ENCODE measurements at places on chromosomes 6 and 20.

DNA sequence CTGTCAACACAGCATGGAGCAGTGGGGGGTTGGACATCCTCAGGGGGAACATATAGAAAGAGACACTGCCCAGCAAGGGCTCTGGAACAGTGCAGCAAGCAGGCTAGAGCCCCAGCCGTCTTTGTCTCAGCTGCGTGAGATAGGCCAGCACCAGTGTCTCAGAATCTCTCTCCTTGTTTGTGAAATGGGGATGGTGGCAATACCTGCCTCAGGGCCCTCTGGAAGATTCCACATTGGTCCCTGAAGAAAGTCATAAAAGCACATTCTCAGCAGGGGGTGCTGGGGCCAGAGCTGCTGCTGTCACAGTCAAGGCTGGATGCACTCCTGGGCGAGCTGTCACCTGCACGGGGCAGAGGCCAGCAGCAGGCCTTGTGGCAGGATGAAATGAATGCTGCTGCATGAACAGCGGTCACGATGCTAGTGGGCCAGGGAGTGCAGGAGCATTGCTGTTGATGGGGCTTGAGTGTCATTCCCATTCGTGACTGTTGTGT lies 121.7 kb downstream of the SYCP2 start:
- no peak for DNase-seq

GRCh38 chr20:40781327-40782042 lies 92.4 kb upstream of the MAFB start:
- no peak for DNase-seq

DNA sequence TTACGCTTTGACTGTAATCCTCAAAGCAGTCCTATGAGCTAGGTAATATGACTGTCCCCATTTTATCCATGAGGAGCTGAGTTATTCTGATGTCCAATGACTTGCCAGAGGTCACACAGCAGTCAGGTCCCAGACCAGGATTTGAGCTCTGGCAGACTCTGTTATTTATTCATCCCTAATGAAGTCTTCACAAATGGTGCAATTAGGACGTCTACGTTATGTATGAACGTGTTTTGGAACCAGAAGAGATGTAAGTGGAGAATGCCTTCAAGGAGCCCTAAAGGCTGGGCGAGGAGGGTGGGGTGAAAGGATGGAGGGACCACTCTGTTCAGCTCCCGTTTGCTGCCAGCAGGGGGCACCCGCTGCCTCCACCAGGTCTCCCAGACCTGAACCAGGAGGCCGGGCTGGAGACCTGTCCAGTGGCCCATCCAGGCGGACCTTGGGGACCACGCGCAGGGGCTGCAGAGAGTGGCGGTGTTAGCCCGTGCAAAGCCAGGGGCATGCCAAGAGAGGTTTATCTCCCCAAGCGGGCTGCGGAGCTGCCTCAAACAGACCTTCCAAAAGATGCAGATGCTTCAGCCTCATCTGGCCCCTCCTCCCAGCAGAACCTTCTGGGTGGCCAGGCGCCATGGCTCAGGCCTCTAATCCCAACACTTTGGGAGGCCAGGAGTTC lies 15.2 kb upstream of the ZNF335 start:
- no peak for DNase-seq

DNA sequence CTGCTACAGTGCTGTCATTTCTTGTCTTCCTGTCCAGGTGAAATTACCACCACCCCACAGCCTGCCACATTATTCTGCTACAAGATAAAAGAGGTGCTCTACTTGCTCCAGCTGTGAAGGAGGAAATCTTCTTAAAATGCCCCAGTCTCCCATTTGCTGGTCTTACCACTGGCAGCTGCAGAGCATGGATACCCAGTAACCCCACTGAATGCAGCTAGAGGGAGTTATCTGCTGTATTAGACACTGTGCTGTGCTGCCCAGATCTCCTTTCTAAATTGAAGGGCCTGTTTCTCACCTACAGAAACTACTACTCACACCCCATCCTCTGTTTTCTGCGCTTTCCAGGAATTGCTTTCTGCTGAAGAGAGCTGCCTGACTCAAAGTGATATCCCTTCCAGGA lies 517.8 kb downstream of the PKHD1 start:
- no peak for DNase-seq

DNA sequence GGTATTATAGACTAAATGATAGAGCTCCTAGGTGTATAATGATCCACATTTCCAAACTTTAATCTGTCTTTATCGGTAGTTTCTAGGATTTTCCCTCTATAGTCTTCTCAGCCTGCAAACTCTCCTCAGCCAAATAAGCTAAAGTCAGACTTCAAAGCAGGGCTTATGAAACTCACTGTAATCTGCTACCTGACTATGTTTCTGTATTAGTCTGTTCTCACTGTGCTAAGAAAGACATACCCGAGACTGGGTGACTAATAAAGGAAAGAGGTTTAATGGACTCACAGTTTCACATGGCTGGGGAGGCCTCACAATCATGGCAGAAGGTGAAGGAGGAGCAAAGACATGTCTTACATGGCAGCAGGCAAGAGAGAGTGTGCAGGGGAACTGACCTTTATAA lies 928.7 kb upstream of the ADGRB3 start:
- DNase-seq, result no peak

Measured in right renal pelvis (tissue), 4 donors.